ENCODE measurements at places on chromosomes 5 and 9.

- DNase-seq, result no peak
These were observed 54.0 kb downstream of the PAPPA start for GRCh38 chr9:116207371-116208111.

- DNase-seq, result no peak
These were observed 10.0 kb upstream of the NDST1 start for GRCh38 chr5:150497989-150498317.

DNA sequence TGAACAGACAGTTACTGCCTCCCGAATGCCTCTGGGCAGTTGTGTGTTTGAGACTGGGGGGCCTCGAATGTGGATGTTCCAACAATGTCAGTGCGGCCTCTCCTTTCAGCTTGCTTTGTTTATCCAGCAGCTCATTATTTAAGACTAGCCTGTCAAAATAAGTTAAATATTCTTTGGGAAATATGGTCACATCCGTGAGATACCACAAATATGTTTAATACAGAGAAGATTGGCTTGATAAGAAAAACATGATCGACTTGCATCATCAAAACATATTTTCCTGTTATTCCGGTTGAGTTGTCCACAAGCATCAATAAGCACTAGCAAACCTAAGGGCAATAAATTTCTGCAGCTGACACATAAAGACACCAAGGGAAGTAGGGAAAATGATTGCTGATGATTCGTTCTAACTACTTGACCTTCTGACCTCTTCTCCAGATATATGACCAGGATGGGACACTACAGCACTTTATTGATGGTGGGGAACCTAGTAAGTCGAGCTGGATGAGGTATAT is 66.5 kb downstream of the PRDM6 start:
- no peak for DNase-seq

GRCh38 chr5:16009256-16009655 is 170.3 kb downstream of the MARCHF11 start:
- no peak for DNase-seq

DNA sequence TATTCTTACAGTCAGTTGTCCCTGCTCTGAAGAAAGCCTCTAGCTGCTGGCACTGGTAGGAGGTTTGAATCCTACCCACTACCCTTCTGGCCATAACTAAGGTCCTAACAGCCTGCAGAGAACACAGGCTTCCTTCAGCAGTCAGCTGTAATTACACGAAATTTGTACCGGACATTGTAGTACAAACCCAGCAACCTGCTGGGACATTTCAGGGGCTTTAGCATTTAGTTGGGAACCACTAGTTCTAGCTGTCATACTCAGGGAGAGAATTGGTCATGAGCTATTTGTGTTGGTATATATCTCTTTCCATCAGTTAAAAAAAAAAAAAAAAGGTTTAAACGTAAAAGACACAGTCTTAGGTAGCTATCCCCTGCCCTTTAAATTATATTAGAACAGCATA is 1070.2 kb upstream of the DMAC1 start:
- DNase-seq, result no peak

- no peak for DNase-seq
These were observed 43.3 kb downstream of the ANKRD33B start for GRCh38 chr5:10607023-10607665.

GRCh38 chr5:106080535-106080934 is 1590.2 kb downstream of the EFNA5 start:
- no peak for DNase-seq

DNA sequence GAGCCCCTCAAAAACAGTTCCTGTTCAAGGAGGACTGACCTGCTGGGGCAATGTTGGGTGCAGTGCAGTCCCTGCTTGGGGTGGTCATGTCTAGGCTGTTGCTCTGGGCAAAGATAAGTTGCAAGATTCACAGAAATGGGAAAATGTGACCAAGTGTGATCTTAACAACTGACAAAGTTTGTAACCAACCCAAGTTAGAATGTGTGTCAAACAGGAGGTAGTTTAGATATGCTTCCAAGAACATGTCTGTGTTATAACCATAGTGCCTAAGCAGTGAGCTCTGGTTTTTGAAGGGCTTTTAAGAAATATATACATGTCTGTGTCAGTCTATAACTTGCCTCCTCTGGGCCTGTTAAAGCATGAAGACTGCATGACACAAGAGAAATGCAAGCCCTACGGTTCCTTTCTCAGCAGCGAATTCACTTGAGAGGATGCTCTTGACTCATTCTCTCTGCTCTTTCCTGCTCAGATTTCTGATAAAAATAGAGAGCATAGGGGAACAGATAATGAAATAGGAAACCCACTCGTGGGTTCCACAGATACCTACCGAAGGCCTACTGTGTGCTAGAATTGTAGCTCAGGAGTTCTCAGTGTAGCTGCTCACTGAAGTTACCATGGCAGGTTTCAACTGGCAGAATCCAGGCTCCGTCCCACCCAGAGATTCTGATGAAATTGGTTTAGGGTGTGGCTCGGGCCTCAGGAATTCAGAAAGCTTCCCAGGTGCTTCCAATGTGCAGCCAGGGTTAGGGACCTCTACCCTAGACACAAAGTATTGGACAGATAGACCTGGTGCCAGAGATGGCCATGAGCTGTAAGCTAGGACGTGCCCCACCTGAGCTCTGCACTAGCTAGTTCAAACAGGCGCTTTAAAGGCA is 52.4 kb downstream of the ARHGEF37 start:
- DNase-seq, result no peak

DNA sequence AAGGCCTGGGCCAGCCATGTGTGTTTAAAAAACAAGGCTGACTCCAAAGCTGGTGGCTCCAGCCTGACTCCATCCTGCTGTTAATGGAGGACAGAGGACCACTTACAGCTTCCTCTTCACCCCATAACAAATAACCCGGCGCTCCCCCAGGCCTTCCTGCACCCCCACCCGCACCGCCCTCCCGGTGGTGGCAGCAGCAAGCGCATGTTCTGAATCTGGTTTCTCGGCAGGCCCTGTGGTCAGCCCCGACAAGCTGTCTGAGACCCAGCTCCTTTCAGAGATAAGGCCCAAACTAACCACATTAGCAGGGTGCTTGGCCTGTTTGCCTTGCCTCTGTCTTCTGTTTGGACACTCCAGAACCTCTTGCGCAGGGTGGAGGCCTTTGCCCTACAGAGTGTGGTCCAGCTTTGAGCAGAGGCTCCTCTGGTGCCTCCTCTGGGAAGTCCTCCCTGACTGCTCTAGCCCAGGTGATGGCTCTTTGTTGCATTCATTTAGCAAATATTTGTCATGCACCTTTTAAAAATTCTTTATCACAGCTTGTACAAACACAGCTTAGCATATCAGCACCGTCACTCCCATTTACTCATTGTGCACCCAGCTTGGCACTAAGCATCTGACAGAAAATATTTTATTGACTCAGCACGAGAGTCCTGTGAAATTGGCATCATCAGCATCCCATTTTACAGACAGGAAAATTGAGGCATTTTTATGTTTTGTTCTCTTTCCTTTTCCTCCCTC is 78.4 kb downstream of the NDFIP1 start:
- DNase-seq, result no peak

DNA sequence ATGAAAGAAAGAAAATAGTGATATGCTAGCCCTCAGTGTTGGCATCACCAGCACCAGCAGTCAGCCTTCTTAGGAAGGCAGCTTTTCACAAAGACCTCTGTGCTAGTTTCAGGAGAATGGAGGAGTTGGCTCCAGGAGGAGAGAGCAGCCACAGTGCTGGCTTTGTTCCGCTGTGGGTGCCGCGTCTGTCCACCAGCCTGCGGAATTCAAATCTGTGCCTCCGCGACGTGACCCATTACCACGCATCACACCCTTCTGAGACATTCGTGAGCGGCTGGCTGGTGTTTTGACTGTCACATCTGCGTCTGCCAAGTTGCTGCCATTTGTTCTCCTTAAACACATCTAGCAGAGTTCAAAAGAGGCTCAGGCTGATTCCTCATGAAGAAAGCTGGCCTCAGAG is 34.4 kb downstream of the SNX18 start:
- no peak for DNase-seq

DNA sequence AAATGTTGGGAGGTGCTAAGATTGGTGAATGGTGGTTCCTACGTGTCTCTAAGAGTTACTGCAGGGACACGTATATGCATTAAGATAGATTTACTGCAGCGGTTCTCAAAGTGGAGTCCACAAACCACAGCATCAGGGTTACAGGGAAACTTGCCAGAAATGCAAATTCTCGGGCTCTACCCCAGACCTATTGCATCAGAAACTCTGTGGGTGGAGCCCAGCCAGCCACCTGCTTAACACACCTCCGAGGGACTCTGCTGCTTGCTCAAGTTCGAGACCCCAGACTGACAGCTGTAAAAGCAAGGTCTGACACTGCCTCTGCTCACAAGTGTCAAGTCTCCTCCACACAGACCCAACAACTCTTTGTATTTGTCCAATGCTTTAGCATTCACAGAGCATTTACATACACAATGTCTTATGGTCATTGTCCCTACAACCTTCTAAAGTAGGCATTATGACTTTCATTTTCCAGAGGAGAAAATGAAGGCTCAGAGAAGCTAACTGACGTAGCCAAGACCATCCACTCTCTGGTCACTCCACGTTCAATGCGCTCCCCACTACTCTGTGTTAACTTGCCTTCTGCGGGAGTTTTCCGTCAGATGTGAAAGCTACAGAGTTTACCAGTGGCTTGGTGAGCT is 48.8 kb downstream of the HSD17B3 start:
- no peak for DNase-seq

- DNase-seq, result no peak
These were observed 295.8 kb downstream of the DEPDC1B start for GRCh38 chr5:60404171-60404570.

GRCh38 chr9:8235489-8235888 is 435.9 kb upstream of the DMAC1 start:
- no peak for DNase-seq

- no peak for DNase-seq
These were observed 45.8 kb upstream of the NKD2 start for GRCh38 chr5:962801-963200.

DNA sequence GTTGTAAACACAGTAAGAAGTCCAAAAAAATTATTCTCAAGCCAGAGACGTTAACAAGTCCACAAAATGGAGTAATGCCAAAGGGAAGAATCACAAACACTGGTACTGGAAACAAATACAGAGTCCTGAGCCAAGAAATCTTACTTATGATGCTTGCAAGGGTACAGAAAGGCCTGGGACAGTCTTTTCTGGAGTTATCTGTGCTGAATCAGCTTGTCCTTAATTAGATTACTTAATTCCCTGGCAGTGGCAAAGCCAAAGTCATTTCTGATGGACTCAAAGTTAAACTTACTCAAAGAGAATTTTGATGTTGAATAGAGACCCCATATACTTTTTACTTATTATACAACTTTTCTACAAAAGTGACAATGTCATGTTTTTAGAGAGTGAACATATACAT is 610.5 kb upstream of the ITGA1 start:
- no peak for DNase-seq

DNA sequence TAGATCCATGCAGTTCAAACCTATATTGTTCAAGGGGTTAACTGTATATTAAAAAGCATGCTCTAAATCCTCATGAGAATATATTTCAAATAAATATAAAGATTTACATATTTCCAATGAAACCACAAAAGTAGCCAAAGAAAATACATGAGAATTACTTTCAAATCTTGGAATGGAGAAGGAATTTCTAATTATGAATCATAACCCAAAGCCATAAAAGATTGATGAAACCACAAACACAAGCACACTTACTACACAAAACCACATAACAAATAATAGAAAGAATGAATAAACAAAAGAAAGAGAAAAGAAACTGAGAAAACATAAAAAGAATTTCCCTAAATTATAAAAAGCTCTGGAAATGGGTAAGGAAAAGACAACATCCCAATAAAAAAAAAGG is 16.0 kb downstream of the ERP44 start:
- no peak for DNase-seq

DNA sequence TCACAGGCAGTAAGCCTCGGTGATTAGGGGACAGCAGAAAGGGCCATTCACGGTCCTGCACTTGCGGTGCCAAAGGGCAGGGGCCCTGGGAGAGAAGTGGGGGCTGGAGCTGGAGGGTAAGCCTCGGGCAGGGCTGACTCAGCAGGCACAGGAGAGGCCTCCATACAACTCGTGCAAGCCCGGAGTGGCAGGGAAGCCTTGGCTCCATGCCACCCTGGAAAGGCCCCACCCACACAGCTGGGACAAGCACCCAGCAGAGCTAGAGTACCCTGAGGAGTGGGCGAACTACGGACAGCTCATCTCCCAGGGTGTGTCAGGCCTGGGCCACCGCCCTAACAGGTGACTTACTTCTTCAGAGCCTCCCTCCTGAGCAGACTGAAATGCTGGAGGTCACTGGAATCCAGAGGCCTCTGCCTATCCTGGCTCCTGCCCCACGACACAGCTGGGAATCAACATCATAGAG is 5.6 kb upstream of the CAMK2A start:
- no peak for DNase-seq

- DNase-seq, result no peak
These were observed 121.1 kb downstream of the EGFLAM start for GRCh38 chr5:38379350-38379937.

GRCh38 chr5:51860532-51861018 is 477.3 kb downstream of the ISL1 start:
- DNase-seq, result no peak

DNA sequence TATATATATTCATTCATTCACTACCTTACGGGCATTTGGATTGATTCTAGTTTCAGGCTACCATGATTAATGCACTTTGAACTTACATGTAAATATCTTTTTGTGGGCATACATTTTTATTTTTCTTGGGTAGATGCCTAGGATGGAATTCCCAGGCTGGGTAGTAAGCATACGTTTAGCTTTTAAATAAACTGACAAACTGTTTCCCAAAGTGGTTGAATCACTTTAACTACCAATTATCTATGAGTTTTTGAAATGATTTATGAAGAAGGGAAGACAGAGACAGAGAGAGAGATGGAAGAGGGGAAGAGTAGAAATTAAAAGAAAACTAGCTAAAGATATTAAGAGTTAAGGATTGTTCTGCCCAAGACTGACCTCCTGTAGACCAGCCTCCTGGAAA is 612.6 kb downstream of the PSAT1 start:
- DNase-seq, result no peak

DNA sequence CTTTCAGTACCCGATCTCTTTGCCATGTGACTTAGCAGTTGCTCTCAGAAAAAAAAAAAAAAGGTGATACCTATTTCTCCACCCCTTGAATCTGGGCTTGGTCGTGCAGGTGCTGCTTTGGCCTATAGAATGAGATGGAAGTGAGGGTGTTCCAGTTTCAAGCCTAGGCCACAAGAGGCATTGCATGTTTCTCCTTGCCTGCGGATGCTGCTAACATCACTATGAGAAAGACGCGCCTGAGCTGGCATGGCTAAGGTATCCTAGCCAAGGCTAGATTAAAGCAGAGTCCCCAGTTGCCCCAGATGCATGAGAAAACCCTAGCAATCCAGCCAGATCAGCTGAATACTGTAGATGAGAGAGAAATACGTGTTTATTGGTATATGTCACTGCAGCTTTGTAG is 14.7 kb upstream of the CSF1R start:
- no peak for DNase-seq

Measured in cerebellar nuclear complex (tissue), 1 donor.